Right ventricle myocardium inferior (tissue), 1 donor: ENCODE measurements at places on chromosomes 3 and 15.

DNA sequence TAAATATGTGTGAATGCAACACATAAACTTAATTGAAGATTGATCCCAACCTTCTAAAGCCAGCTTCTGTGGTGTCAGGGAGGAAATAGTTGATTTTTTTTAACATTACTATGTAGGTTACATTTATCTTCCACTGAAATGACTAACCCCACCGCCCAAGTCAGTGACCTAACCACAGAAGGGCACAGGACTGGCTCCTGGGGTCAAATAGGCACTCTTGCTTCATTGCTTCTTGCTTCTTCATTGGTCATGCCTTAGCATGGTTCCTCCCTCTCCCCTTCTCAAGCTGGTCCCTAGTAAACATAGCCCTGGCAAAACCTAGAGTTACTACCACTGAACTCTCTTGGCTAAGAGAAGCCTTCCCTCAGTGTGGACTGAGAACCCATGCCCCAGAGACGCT lies 12.3 kb downstream of the EIF1B start:
- DNase-seq = no peak

DNA sequence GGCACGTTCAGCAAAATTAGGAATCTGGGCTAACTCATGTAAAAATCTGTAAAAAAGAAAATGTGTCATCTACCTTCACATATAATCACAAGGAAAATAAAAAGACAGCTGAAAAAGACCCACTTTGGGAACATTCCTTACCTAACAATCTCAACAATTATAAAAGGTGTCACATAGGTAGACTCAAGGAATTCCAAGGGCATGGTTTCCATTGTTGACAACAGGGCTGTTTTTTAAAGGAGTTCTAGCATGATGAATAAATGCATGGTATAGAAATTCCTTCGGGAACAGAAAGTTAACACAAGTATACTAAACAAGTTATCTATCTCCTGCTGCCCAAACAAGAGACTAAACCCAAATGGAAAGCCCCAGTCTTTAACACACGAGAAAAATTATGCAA lies 184.2 kb downstream of the GREM1 start:
- DNase-seq = no peak

DNA sequence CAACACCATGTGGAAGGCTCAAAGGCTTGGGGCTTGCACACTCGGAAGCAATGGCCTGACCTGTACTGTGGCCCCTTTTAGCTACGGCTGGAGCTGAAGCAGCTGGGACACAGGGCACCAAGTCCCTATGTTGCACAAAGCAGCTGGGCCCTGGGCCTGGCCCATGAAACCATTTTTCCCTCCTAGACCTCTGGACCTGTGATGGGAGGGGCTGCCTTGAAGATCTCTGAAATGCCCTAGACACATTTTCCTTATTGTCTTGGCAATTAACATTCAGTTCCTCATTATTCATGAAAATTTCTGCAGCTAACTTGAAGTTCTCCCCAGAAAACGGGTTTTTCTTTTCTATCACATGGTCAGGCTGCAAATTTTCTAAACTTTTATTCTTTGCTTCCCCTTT lies 85.6 kb upstream of the ALDH1A3 start:
- DNase-seq = no peak

- no peak for DNase-seq
These were observed 48.5 kb downstream of the EFHB start for GRCh38 chr3:19885468-19885867.

DNA sequence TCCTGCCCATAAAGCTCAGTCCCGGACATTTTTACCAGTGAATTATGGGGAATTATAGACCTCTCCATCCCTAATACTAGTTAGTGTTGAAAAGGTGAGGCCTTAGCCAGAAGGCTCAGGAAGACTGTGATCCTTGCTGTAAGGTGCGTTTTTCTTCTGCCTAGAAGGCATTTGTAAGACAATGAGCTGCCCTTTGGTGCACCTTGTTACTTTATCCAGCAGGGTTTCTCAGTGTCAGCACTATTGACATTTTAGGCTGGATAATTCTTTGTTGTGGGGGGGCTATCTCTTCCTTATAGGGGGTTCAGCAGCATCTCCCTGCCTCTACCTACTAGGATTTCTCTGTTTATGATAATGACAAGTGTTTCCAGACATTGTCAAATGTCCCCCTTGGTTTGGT lies 108.1 kb upstream of the ABHD17C start:
- DNase-seq = no peak
